ENCODE measurements at places on chromosomes 4 and X. TPM values are rescaled to one million over a fixed set of nuclear protein-coding genes. Genes with fewer than 3 reads are reported as not detected.

Gene NEK1
- total RNA-seq = 14.7 TPM

Gene RRH
- not detected for total RNA-seq

DNA sequence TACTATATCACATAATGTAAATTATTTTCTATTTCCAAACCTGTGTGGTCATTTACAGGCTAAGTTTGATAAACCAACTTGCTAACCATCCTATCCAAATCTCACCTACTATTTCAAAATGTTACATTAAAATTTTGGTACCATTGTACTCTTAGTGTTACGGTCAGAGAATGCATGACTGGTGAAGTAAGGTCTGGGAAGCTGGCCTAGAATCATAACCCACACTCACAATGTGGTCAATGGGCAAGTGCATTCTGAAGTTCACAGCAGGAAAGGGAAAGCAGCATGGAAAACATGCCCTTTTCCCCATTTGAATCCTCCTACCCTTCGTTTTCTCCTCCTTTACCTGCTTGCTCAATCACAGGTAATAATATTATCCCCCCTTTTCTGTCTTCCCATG, 54.4 kb downstream of the PPP3CA start:
- no peak for DNase-seq

- no peak for DNase-seq
Measured at GRCh38 chr4:167890226-167890625, 202.1 kb upstream of the ANXA10 start.

Gene ENPP6
- total RNA-seq = 0.98 TPM

DNA sequence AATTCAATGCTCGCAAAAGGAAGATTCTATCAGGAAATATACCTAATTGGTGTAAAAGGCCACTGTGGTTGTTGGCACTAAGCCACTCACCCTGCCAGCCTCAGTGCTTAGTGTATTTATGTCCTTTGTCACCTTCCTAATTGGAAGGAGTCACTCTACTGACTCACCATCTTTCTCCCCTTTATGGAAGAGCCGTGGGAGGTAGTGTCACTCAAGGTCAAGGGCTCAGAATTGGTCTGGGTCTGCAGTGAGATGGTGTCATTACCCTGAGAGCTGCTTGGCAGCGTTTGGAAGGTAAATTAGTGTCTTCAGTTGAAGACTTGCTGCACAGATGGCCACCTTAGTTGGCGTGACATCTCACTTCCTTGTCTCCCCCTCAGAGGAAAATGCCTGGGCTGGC, 41.7 kb upstream of the CDKN2AIP start:
- no peak for DNase-seq

- no peak for DNase-seq
Measured at GRCh38 chr4:81255524-81255923, 40.5 kb upstream of the PRKG2 start.
